ENCODE measurements at places on chromosomes 11 and 22.

GRCh38 chr11:13679768-13680167 lies 11.3 kb downstream of the FAR1 start:
- no peak for DNase-seq

GRCh38 chr11:35402751-35403660 lies 16.4 kb downstream of the SLC1A2 start:
- DNase-seq, result no peak

GRCh38 chr11:16987205-16987568 lies 27.0 kb downstream of the PLEKHA7 start:
- DNase-seq, result no peak

- DNase-seq, result no peak
Observed at GRCh38 chr11:62432695-62433094, 13.9 kb downstream of the SCGB1A1 start.

DNA sequence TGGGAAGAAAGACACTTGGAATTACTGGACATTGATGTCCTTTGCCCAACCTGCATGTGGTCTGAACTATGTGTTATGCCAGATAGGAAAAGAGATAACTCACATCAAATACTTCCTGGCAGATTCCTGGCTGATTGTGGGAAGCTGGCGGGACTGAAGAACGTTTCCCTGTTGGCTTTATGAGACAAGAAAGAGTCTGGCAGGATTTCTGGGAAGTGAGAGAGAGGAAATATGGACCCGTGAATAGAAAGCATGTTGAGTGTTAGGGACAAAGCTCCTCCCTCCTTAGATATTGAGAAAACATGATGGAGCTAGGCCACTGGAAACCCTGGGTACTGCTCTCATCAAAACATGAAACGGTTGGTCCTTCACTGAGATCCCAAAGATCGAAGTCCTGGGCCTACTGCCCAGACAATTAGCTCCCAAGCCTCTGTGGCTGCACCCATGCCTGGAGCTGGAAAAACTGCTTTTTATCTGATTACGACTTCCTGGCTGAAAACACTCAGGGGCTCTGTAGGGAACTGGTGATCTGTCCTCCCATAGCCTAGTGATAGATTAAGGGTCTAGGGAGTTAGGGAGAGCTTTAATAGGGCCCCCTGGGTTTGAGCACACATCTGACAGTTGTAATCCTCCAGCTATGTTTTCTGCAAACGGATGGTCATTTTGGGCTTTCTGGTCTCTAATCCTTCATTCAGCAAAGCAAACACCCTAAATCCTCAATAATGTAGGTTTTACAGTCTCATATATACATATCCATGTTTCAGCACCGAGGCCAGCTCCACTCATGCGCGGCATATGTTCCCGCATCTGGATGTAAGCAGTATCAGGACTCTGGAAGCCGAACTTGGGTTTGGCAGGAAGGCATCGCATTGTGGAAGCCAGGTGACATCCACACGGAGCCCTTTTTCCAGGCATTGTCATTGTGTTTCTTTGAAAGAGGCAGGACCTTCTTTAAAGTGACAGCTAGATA lies 6.1 kb upstream of the B3GAT1 start:
- DNase-seq, result no peak

GRCh38 chr11:13761250-13761649 lies 92.8 kb downstream of the FAR1 start:
- no peak for DNase-seq

DNA sequence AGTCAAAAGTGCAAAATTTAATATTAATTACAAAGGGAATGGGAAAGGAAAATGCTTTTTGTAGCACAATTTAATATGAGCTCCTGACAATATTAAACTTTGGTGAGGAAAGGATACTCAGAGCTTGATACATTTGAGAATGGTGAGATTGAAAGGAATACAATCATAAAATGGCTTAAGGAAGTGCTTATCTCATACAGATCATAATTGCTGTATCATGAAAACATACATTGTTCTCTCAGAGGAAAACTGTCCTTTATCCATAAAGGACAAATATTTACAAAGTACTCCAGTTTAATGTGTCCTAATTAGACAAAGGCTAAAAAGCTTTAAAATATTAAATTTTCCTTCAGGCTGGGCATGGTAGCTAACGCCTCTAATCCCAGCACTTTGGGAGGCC lies 260.4 kb downstream of the TMEM135 start:
- DNase-seq, result no peak

GRCh38 chr22:42561856-42562255 lies 8.1 kb downstream of the SERHL2 start:
- DNase-seq, result no peak

DNA sequence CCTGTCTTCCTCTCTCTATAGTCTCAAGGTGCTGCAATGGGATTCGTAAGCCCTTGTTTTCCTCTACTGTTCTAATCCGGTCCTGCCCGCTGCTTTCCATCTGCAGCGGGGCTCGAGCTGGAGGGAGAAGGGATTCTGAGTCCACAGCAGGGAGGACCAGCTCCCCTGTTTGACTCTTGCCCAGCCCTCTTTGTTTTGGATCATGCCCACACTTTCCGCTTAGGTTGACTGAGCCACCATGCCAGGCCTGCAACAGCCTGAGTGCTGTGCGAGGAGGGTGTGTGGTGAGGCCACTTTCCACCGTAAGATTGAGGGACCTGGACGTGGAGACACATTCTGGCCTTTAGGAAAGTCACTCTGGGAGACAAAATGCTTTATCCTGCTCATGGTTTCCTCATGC lies 58.3 kb downstream of the CEP164 start:
- DNase-seq, result no peak

- DNase-seq, result no peak
Observed at GRCh38 chr11:67466962-67467771, 1.9 kb downstream of the TMEM134 start.

DNA sequence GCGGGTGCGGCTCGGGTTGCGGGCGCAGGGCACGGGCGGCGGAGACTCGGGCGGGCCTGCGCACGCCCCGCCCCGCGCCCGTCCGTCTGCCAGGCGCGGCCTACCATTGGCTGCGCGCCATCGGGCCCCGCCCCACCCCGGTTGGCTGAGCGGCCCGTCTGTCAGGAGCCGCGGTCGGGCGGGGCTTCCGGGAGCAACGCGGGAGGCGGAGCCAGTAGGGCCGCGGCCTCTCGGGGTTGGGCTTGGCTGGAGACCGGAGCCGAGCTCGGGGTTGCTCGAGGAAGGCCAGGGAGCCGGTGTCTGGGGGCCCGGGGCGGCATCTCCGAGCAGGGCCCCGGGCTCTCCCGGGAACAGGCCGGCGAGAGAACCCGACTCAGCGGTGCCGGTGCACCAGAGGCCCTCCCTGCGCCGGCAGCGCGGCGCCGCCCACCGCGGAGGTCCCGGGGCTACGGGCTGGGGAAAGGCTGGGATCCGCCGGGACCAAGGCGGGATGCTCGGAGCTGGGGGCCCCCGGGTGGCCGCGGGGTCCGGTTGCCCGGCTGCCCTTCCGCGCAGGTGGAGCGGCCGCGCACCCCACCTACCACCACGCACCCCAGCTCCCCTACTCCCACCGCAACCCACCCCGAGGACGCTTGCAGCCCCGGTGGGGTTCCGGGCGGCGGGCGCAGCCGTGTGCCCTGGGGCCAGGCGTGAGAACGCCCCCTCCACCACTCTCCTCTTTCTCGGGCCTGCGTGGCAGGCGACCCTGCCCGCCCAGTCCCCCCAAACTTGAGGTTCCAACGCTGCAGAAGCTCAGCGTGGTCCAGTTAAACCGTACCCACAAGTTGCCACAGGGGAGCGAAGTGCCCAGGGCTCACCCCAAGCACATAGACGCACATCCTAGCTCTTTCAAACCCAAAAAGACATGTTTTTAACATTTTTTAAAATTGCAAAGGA lies at the start of gene HRAS:
TSS of gene HRAS (minus strand) at position 58 of the 936 bp plus-strand sequence.
- DNase-seq, result peak; percentile 95

DNA sequence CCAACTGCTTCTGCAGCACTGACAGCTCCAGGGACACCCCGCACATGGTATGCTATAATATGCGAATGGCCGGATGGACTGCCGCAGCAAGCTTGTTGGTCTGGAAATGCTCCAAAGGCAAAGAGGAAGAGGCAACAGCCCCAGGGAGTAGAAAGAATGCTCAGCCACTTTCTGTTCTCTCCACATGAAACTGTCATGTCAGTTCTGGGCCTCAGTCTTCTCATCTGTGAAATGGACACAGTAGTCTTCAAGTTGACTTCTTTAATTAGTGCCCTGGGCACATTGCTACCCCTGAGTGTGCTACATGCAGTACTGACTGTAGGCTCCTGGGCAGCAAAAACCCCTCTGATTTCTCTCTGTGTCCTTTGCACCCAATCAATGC lies 19.9 kb downstream of the IL10RA start:
- DNase-seq, result peak; percentile 6

GRCh38 chr11:30990625-30991296 lies 378.8 kb downstream of the DCDC1 start:
- DNase-seq, result no peak

DNA sequence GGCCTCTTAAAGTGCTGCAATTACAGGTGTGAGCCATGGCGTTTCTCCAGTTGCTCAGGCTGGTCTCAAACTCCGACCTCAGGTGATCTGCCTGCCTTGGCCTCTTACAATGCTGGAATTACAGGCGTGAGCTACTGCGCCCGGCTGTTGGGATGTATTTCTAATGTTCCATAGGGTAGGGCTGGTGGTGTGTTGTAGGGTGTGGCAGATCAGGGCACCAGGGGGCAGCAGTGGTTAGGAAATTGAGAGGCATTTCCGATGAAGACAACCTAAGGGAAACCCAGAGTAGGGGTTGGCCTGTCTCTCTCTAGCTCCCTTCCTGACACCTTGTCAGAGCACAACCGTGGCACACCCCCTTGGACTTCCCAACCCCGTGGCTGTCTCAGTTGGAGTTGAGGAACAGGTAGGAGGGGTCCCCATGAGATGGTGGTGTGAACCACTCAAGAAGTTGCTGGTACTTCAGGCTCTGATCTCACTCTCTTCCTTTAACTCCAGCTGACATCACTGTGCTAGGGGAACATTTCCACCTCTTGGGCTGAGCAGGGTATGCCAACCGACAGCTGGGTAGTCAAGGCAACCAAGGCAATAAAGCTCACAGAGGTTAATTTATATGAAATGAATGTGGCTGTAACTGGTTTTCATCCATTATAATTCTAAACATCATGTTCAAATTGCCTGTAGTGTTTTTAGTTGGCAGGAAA lies 33.0 kb downstream of the YWHAH start:
- DNase-seq, result peak; percentile 88

GRCh38 chr22:36478966-36479365 lies 2.5 kb downstream of the TXN2 start:
- no peak for DNase-seq

GRCh38 chr11:106088896-106089295 lies 11.4 kb downstream of the AASDHPPT start:
- no peak for DNase-seq

- DNase-seq, result no peak
Observed at GRCh38 chr11:25908726-25909125, 423.2 kb upstream of the ANO3 start.

- no peak for DNase-seq
Observed at GRCh38 chr22:20615021-20615420, 107.6 kb downstream of the MED15 start.

GRCh38 chr22:43507235-43507634 lies 95.4 kb downstream of the MPPED1 start:
- no peak for DNase-seq

- peak; percentile 58 for DNase-seq
Observed at GRCh38 chr11:44110231-44110679, 14.8 kb downstream of the EXT2 start.

GRCh38 chr11:113876074-113876797 lies 864 bp upstream of the USP28 start:
- DNase-seq, result no peak

DNA sequence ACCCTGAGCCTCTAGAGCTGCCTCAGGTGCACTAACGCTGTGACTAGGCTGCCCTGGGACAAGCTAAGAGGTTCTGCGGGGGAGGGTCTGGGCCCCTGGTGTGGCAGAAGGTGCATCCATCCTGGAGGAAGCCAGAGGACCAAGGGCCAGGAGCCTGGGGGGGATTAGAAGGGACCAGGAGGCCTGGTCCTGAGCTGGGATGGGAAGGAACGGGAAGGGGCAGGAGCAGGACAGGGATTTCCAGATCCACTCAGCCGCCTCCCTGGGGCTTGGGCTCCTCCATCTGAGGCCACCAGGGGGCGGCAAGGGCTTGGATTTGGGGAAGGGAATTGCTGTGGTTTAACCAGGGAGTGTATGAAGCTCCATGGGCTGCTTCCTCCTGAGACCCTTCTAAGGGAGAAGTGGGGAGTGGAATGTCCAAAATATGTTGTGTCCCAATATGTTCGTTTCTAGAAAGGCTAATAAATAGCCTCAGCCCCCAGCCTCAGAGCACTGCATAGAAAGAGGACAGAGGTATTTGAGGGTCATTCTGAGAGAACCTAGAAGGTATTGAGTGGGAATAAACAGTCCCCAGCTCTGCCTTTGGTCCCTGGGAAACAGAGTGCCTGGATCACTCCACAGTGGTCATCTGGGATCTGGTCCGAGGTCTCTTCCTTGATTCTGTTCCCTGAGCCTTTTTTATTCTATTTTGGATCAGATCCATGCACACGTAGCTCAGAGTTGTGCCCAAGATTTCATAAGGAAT lies 17.4 kb upstream of the PRAME start:
- DNase-seq, result peak; percentile 55

DNA sequence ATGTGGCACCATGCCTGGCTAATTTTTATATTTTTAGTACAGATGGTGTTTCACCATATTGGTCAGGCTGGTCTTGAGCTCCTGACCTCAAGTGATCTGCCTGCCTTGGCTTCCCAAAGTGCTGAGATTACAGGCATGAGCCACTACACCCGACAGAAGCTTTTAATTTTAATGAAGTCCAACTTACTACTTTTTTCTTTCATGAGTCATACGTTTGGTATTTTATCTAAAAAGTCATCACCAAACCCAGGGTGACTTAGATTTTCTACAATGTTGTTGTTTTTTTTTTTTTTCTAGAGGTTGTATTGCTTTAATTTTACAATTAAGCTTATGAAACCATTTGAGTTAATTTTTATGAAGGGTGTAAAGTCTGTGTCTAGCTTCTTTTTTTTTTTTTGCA lies 34.9 kb downstream of the JRKL start:
- no peak for DNase-seq

DNA sequence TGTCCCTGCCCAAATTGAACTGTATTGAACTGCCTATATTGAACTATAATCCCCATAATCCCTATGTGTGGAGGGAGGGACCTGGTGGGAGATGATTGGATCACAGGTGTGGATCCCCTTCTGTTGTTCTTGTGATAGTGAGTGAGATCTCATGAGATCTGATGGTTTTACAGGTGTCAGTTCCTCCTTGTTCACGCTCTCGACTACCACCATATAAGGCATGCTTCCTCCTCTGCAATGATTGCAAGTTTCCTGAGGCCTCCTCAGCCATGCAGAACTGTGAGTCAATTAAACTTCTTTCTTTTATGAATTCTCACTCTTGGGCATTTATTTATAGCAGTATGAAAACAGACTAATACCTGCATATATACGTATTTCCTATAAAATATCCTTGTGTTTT lies 206.5 kb upstream of the PDGFD start:
- DNase-seq, result no peak

DNA sequence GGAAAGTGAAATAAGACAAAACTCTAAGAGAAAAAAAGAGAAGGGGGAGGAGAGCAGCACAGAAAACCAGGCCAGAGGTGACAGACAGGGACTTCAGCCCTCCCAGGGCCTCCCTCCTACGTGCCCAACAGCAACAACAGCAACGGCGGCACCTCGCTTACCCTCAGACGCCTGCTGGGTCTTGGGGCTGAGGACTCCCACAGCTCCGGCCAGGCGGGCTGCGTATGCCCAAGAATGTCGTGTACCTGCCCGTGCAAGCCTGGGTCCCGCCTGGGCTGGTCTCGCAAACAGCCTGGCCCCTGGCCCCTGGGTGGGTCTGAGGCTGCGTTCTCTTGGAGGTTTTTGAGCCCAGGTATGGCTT lies 30.5 kb downstream of the ARAP1 start:
- peak; percentile 41 for DNase-seq
